Stimulated activated CD4-positive, alpha-beta T cell treated with anti-CD3 and anti-CD28 coated beads, Interleukin-2, amount 100 ng/mL, for 48 hours (primary cell): ENCODE measurements at places on chromosomes 2 and 18.

- no peak for DNase-seq
These were observed 62.8 kb downstream of the EFEMP1 start for GRCh38 chr2:55860832-55861231.

GRCh38 chr18:12921178-12921577 is 26.6 kb upstream of the SEH1L start:
- DNase-seq: no peak

- DNase-seq: no peak
These were observed 25.9 kb downstream of the GCG start for GRCh38 chr2:162126111-162126519.

DNA sequence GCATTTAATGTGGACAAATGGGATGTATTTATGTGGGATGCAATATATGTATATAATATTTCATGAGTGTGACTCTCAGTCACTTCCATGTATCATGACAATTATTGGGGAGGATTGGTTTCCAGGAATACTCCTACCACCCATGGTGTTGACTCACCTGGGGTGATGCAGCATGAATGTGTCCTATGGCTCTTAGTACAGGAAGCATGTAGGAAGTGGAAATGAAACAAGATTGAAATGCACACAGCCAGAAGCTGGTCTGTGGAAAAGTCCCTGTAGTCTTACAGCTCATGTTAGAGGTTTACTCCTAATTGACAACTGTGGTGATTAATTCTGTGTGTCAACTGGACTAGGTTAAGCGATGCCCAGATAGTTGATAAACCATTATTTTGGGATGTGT is 89.3 kb upstream of the HAAO start:
- no peak for DNase-seq

- no peak for DNase-seq
These were observed 46.3 kb upstream of the STAM2 start for GRCh38 chr2:152221839-152222238.

- DNase-seq: no peak
These were observed 31.5 kb downstream of the RBFA start for GRCh38 chr18:80065705-80066104.
